NCI-H510A treated with DMSO at 0.1 percent for 48 hours (cell line): ENCODE measurements at places on chromosomes 5 and 9.

- no peak for DNase-seq
Observed at GRCh38 chr5:149740341-149740740, 10.2 kb downstream of the PPARGC1B start.

DNA sequence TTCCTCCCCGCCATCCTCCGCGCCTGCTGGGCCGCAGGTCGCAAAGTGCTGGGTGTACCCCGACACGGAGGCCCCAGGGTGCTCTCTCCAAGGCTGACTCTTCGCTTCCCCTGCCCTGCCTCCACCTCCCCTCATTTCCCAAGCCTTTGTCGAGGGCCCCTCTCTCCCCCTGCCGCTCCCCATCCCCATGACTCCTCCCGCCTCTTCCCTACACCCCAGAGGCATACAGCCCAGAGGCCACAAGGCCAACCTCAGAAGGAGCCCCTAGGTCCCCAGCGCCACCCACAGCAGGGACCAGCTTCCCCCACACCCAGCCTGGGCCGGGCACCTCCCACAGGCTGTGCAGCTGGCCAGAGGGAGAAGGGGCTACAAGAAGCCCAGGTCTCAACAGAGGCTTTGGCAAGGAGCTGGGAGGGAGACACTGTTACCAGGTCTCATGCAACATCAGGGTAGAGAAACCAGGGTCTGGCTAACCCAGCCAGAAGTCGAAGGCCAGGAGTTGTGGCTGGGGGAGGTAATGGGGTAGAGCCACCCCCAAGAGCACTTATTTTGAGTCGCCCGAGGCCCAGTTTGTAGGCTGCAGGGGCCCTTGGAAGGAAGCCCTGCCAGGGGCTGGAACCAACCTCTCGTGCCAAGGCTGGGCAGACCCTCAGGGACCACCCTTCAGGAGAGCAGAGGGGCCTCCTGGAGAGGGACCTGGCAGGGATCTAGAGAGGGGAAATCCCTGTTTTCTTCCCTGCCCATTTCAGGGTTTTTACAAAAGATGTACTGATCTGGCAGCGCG, 24.5 kb upstream of the SARDH start:
- DNase-seq: no peak

DNA sequence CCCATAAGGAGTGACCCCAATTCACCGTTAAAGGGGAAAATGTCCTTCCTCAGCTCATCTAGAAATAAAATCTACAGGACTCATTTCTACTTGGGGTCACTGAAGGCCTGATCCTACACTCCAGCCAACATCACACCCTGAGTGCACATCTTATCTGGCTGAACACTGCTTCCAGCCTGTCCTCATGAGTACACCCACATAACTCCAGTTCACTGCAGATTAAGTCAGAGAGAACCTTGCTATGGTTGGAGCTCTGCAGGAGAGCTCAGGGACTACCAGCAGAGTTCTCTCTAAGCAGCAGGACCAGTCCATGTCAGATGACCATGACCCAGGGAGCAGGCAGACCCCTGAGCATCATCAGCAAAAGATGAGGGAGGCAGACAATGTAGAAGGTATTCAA, 126.9 kb upstream of the MAP3K1 start:
- no peak for DNase-seq

GRCh38 chr9:36659500-36659899, 86.8 kb downstream of the MELK start:
- DNase-seq: no peak

GRCh38 chr5:3122216-3122615, 370.7 kb upstream of the IRX2 start:
- DNase-seq: no peak

DNA sequence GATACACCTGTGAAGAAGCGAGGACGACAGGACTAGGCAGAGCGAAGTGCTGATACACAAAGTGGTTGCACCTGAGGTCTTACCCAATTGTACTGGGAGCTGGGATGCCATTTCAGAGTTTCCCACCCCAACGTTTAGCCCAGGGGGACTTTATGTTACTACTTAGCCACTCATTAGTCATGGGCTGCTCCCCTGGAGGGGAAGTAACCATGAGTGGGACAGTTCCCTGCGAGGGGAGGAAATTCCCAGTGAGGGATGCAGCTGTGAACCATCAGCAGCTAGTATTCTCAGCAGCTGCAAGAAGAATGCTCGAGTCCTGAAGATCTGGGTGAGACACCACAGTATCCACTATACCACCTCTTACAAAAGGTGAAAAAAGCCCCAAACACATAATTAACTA, 93.7 kb upstream of the ACTBL2 start:
- no peak for DNase-seq

GRCh38 chr9:79266986-79267385, 304.8 kb upstream of the TLE4 start:
- no peak for DNase-seq

DNA sequence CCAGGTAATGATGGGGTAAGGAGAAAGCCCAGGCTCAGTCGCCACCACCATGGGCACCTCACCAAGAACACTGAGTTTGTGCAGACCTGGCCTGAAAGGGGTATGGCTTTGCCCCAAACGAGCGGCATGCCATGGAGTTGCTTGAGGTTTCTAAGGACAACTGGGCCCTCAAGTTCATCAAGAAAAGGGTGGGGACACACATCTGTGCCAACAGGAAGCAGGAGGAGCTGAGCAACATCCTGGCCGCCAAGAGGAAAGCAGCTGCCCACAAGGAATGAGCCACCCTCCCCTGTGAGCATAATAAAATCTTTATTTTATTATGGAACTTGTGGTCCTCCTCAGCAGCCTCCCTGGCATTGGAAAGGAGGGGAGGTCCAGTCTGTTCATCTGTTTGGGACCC, 23.8 kb downstream of the CD14 start:
- DNase-seq: no peak

DNA sequence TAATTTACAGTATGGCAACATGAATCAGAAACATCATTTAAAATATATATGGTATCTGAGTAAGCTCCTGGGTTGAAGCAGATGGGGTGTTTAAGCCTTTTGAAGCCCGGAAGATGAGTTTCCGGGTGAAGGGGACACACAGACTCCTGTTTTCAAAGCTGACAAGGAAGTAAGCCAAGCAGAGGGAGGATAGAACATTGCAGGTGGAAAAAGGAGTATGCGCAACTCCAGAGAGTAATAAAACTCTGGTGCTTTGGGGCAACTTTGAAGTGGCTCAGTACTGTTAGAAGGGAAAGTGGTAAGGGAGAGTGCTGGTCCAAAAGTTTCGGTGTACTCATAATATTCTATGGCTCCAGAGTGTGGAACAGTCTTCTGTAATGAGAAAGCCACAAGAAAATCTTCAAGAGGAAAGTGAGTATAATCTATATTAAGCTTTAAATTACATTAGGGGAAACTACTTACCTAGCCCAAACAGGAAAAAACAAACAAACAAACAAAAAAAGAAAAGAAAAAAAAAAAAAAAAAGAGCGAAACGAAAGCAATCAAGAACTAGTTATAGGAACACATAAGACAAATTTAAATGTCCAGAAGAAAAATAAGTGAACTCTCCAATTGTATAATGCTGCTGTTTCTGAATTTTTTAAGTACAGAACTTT, 2.3 kb upstream of the ST8SIA4 start:
- DNase-seq: no peak

DNA sequence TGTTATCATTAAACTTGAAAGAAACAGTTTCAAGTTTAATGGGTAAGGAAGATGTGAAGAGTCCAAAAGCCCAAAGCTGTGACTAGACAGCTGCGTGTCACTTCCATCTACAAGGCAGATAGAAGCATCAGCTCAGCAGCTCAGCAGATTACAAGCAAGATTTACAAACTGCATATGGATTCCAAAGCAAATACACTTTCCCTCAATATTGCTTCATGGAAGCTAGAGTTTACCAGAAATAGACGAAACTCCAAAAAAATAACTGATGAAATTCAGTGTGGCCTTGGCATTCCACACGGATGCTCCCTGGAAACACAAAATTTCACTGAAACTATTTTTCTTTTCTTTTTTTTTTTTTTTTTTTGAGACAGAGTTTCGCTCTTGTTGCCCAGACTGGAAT, 17.9 kb downstream of the MYO10 start:
- no peak for DNase-seq

DNA sequence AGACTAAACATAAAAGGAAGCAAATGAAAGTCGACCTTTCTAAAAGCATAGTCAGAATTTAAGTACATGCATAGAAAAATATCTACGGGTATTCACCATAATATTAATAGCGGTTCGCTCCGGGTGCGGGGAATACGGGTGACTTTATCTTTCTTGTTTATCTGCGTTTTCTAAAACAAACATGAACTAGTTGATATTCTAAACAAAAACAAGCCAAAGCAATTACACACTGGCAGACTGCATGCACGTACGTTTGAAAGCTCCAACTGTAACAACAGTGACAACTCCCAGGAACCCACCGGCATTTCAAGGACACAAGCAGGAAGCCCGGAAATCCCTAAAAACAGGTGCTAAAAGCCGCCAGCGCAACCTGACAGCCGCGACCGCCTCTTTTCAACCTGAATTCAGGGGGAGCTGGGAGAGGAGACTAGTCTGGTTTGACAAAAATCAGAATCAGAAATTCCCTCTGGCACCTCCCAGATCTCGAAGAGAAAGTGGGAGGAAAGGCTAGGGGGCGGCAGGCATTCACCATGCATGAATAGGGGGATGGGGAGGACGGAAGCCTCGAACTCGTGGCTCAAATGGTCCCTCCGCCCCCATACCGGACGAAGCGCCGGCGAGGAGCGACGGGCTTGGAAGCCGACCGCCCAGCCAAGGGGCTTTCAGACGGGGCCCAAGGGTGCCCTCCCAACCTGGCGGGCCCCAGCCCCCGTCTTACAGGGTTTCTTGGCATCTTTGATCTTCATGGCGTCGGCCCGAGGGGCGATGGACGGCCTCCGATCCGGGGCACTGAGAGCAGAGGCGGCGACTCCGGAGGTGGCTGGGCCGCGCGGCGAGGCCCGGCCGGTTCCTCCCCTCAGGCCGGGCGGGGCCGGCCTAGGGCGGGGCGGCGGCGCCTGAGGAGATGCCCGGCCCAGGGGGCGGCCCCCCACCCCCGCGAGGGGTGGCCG, at the start of gene PANK3:
Gene PANK3 (minus strand): TSS at position 831 of the 950 bp plus-strand sequence. CDS start 85 bp downstream, at position 746.
- peak; percentile 47 for DNase-seq

DNA sequence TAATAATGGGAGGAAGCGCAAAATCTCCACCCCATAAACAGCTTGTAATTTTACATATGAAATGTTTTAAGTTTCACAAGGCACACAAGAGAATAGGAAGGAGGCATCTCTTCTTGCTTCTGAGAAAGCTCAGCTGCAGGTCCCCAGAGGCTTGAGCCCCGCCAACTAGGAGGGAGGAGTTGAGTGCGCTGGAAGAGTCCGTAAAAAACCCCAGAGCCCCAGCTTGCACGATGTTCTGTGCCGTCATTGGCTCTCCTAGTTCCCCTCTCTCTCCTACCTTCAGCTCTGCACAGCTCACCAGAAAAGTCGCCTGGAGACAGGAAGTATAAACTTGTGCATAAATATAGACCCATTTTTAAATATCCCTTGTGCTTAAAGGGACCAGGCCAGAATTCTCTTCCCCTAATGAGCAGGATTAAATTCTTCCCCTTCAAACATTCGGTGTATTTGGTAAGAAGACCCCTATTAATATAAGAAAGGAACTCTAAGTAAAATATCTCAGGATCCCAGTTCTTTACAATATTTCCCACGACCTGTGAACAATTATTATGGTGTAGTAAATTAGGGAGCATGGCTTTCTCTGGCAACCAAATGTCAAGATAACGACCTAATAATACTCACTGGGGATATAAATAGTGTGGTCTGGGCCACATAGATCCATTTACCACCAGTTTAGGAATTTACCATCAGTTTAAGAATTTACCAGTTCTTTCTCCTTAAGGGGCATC, 13.7 kb downstream of the GLRX start:
- no peak for DNase-seq

- no peak for DNase-seq
Observed at GRCh38 chr5:178461004-178461730, 129.0 kb downstream of the COL23A1 start.

- DNase-seq: no peak
Observed at GRCh38 chr5:101045689-101046088, 142.6 kb upstream of the ST8SIA4 start.

- no peak for DNase-seq
Observed at GRCh38 chr9:20558566-20559016, 63.7 kb downstream of the MLLT3 start.

- peak; percentile 0 for DNase-seq
Observed at GRCh38 chr9:10855847-10856246, 243.0 kb upstream of the PTPRD start.

GRCh38 chr5:164651546-164652275, 1146.3 kb downstream of the MAT2B start:
- no peak for DNase-seq

DNA sequence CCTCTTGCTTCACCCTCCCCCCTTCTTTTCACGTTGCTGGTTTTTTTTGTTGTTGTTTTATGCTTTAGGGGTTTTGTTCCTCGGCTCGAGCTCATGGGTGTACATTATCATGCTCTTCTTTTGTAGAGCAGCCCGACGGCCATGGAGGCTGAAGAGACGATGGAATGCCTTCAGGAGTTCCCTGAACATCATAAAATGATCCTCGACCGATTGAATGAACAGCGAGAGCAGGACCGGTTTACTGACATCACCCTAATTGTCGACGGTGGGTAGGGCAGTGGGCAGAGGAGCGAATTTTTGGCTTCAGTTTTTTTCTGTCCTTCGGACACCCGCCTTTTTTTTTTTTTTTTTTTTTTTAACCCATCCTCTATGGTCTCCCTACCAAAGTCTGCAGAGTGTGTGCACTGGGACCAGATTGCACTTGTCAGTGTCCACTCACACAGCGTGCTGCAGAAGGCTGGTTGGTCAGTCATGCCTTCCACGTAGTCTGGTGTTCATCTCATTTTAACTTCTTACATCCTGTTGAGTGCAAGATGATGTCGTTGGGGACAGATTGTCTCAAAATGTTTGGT, 1.3 kb downstream of the ZNF131 start:
- DNase-seq: peak; percentile 62

GRCh38 chr9:86718388-86719049, 228.8 kb downstream of the GAS1 start:
- no peak for DNase-seq

- DNase-seq: no peak
Observed at GRCh38 chr9:105735366-105735765, 41.0 kb downstream of the TMEM38B start.

DNA sequence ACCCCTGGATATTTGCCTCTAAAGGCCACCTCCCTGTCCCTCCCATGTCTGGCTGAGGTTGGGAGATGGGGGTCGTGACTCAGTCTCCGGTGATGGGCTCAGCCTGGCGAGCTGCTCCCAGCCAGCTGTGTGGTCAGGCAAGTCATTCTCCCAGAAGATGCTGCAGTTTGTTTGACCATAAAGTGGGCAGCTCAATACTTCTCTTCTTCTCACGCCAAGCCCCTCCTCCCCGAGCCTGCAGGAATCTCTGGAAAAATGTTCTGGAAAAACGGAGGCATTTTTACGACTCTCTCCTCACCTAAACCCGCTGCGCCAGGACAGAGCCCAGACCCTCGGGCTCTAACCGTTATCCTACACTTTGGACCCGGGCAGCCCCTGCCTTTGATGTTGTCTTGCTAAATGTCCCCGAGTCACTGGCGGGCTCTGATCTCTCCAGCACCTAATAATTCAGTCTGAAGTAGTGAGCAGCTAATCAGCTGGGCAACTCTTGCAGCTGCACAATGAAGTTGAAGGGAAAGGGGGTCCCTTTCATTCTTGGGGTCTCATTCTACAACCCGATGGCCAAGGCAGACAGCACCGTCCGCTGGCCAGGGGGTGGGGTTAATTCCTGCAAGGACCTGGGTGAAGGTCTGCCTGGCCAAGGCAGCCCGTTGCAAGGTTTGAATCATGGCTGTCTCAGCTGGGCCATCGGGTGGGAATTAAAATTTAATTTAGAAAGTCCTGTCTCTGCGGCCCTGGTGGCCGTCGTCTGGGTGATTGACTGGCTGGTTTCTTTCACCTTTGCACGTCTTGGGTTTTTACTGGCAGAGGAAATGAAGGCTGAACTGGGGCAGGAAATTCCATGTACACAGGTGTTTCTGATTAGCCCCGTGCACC, 12.3 kb downstream of the DCANP1 start:
- DNase-seq: no peak
